ENCODE measurements at places on chromosomes 4 and X. TPM values are rescaled to one million over a fixed set of nuclear protein-coding genes. Genes with fewer than 3 reads are reported as not detected.

Gene SLC10A7
- total RNA-seq = 5.0 TPM

GRCh38 chr4:54371173-54371572 is 142.1 kb downstream of the PDGFRA start:
- DNase-seq = no peak

GRCh38 chr4:101774807-101775206 is 15.7 kb upstream of the BANK1 start:
- no peak for DNase-seq

GRCh38 chr4:176377780-176378179 is 58.0 kb downstream of the SPCS3 start:
- DNase-seq = no peak

- peak; percentile 84 for DNase-seq
These were observed 50.2 kb downstream of the DDX3X start for GRCh38 chrX:41384051-41384705.
